ENCODE measurements at places on chromosomes 3 and 15.

DNA sequence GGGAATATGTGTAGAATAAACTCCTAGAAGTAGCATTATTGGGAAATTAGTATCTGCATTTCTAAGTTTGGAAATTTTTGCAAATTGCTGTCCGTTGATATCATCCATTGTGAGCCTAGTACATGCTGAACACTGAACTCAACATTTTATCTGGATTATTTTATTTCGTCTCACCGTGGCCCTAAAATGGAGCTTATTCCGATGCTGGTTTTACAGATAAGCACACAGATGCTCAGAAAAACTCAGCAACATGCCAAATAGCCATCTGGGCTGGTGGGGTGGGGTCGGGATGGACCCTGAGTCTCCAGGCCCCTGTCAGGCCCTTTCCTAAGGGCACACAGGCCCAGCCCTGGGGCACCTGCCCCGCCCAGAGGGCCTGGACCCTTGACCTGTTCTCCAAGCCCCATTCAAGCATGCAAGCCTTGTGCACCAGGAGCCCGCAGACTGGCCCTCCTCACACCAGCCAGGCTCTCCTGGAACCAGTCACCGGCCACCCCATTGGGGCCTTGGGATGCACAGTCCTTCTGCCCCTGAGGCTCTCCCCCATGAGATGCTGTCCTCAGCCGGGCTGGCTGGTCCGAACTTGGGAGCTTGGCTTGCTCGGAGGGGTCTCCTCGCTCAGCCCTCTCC is 20.7 kb upstream of the KLF13 start:
- no peak for DNase-seq

DNA sequence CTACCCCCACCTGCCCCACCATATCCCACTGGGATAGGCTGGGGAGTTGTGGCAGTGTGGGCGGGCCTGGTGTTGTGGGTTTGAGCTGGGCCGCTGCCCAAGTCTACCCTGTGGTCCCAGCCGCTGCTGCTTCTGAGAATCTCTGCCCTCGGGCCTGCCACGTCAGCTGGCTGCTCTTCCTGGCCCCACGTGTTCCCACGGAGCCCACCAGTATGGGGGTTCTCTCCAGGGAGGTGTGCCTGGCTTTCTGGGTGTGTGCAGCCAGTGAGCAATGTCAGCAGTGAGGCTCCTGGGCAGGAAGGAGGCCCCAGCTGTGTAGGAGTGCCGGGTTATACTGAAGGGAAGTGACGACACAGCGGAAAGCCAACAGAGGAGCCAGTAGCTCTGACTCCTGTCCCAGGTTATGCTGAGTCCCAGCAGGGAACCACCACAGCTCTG is 10.5 kb downstream of the GNAI2 start:
- DNase-seq = peak; percentile 85

GRCh38 chr3:4493941-4494894 is 1.1 kb downstream of the ITPR1 start:
- DNase-seq = peak; percentile 43

GRCh38 chr15:45549541-45550220 is 27.1 kb upstream of the SLC30A4 start:
- DNase-seq = no peak

DNA sequence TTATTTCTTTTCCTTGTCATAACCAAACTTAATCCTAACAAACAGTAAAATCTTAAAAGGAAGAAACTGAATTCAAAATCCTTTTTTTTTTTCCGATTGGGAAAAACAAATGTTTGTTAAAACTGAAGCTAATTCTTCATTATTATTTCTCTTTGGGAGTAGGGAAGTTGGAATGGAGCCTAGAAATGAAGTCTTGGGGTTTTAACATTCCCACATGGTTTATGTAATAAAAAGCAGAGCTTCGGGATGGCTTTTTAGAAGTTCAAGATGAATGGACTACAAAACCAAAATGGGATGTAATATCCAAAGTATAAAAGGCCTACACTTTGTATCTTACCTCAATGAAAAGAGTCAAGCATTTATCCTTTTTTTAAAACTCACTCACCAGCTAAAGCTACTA is 189.0 kb upstream of the TMC3 start:
- no peak for DNase-seq

DNA sequence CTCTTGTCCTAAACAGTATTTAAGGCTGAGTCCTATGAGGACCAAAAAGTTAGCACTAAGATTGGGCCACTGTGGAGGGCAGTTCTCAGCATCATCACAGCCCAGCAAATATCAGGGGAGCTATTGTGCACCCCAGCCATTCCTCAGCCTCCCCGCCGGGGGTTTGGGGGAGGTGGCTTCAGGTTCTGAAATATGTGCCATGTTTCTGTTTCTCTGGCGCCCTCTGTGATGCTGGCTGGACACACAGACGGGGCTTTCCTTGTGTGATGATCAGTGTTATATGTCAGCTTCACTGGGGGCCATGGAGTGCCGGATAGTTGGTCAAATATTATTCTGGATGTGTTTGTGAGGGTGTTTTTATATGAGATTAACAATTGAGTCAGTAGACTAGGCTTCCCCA is 106.8 kb downstream of the GABRG3 start:
- DNase-seq = no peak

DNA sequence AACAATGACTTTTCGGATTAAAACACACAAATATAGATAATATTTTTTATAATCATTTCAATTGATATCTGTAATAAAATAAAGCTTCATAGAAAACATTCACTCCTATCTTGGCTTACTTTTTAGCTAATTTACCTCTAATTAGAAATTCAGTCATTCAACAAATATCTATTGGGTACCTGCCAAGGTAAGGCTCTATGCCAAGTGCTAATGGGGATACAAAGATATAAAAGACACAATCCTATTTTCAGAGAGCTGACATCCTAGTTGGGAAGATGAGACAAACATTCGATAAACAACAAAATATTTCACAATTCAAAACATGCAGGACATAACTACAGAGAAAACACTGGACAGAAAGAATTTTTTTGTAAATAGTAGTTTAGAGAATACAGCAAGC is 63.3 kb downstream of the ULK4 start:
- DNase-seq = no peak

- no peak for DNase-seq
These were observed 945.1 kb downstream of the ROBO1 start for GRCh38 chr3:78822726-78823125.

- no peak for DNase-seq
These were observed 1396.5 kb downstream of the OTOL1 start for GRCh38 chr3:162892921-162893793.

DNA sequence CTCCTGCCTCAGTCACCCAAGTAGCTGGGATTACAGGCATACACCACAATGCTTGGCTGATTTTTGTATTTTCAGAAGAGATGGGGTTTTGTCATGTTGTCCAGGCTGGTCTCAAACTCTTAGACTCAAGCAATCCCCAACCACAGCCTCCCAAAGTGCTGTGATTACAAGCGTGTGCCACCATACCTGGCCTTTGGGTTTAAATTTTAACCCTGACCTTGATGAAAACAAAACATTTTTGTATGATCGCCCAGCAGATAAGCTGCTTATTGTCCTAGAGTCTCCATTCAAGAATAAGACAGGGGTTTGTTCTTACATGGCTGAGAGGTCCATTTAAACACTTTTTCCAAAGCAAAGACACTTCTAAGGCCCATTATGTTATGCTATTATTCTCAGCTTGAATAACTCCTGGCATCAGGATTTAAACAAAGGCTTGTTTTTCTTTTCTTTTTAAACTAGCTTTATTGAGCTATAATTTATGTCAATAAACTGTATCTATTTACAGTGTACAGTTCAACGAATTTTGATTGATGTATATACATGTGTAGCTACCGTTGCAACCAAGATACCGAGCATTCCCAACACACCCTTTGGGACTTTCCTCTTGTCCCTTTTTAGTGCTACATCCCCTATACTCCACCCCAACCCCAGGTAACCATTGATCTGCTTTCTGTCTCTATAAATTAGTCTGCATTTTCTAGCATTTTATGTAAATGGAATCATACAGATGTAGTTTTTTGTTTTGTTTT is 1.4 kb upstream of the MUC13 start:
- no peak for DNase-seq

DNA sequence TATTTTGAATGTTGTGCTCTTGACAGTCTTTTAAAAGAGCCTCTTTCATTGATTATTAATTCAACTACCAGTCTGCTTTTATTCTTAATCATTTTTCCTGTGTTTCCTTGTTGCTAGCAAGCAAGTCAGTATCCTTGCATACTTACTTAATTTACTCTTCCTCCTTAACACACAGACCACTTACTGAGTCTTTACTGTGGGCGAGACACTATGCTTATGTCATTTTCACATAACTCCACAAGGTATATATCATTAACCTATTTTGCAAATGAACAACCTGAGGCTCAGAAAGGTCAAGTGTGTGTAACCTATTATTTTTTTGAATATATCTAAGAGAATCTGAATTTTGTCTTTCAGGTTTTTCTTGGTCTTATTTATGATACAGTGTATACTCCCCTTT is 130.9 kb downstream of the WDR76 start:
- DNase-seq = no peak

DNA sequence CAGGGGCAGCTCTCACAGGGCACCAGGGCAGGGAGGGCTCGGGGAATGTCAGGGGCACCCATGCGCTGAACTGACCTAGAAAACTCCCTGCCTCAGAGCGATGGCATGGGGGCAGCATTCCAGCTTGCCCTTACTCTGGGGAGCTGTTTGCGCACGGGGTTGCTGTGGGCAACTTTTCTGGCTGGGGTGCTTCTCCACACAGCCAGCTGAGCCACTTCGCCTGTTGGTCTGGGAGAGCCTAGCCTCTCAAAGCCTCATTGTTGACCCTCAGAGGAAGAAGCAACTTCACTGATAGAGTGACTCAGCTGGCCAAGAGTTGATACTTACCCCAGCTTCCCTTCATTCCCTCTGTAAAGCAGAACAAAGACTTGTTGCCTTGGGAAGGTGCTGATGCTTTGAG is 42.6 kb upstream of the MRPS22 start:
- DNase-seq = no peak

DNA sequence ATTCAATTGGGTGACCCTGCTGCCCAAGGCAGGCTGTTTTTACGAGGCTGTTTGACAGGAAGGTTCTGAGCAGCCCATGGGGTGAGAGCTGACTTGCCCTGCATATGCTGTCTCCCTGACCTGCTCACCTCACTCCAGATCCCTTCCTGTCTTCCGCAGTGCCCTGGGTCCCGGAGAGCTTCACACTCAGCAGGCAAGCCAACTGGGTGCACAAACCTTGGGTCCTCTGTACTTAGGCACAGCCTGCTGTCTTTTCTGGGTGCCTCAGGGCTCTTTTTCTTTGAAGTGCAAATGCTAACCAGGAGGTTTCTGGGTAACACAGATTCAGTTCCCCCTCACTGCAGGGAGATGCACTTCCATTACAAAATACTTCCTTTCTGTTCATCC is 32.8 kb downstream of the ZXDC start:
- no peak for DNase-seq

GRCh38 chr3:53350652-53351051 is 3.3 kb upstream of the DCP1A start:
- peak; percentile 80 for DNase-seq

DNA sequence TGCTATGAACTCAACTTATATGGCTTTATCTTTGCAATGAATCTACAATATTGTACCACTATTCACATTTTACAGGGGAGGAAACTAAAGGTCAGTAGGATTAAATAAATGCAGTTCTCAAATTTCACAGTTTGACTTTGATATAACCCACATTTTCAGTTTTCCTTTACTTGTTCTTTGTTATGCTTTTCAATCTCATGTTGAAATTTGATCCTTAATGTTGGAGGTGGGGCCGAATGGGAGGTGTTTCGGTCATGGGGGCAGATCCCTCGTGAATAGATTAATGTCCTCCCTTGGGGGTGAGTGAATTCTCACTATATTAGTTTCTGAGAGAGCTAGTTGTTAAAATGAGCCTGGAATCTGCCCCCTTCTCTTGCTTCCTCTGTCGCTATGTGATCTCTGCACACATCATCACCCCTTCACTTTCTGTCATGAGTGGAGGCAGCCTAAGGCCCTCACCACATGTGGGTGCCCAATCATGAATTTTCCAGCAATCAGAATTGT is 44.7 kb downstream of the CD200 start:
- DNase-seq = no peak

DNA sequence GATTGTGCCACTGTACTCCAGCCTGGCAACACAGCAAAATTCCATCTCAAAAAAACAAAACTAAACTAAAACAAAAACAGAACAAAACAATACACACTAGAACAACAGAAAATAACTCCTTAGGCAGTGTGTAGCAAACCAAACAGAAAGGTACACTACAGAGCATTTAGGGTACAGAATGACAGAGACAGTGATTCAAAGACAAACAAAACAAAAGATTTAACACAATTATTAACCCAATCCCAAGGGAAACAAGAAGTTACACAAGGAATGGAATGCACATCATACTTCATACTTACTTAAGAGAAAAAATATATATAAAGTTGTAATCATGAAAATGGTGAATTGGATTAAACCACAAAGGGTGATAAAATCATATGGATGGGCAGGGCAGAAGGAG is 12.9 kb downstream of the SLC25A20 start:
- no peak for DNase-seq

- peak; percentile 93 for DNase-seq
These were observed at the start of gene FES for GRCh38 chr15:90883976-90884718. Gene FES, plus strand, starts transcription at chr15:90884504. Its CDS starts 542 bp downstream, at chr15:90885046.

GRCh38 chr15:79967298-79968182 is 3.5 kb downstream of the BCL2A1 start:
- DNase-seq = peak; percentile 42

DNA sequence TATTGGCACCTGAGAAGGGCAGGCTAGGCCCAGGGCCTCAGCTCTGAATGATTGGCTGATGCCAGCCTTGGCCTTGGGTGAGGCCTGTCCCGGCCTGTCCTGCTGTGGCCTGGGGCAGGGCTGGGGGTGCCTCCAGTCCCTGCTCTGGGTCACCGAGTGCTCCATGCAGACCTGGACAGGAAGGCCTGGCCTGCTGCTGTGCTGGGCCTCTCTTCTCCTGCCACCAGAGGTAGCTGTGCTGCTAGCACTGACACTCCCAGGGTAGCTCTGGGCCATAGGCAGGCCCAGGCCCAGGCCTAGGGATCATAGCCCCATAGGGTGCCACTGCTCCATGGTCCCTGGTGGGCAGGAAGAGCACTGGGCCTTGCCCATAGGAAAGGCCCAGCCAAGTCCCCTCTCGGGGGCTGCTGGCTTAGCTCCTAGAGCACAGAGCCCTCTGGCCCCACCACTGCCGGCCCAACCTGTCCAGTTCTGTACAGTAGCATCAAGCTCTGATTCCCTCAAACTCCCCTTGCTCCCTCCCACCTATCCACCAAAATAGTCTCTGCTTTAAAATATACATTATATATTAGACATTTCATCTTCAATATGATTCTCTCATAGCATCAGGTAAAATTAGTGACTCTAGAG is 18.2 kb downstream of the ABTB1 start:
- DNase-seq = peak; percentile 35

DNA sequence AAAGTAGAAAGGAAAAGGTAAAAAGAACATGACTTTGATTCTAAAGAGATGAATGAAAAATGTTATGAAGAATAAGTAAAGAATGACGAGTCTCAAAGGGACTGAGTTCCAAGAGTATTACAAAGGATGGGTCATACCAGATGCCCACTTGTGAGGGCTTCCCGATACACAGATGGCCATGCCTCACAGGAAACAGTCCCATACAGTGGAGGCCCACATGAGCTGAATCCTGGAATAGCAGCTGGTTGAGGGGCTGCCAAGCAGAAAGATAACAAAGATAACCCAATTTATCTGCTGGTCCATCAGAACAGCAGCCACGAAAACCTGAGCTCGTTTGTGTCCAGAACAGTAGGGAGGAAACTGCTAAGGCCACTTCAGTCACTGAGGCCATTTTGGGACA is 3.7 kb downstream of the SSR3 start:
- no peak for DNase-seq

Data from suppressor macrophage (primary cell).